ENCODE measurements at places on chromosomes 5 and 9.

DNA sequence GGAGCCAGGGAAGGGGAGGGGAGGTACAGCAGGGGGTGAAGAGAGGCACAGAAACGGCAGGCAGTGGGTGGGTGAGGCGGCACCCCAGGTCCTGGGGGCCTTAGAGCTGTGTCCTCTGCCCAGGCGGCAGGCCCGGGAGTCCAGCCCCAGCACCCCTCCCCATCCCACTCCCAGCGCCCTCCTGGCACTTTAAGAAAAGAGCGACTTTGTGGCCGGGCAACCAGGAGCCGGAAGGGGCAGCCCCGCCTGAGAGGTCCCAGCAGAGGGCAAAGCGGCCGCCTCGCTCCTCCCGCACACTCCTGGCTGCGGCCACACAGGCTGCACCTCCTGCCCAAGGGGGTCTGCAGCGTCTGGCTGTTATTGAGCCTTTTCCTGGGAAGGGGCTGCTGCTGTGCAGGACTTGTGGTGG, 42.6 kb downstream of the NACC2 start:
- no peak for DNase-seq

GRCh38 chr5:39650008-39650762, 225.4 kb upstream of the DAB2 start:
- no peak for DNase-seq

DNA sequence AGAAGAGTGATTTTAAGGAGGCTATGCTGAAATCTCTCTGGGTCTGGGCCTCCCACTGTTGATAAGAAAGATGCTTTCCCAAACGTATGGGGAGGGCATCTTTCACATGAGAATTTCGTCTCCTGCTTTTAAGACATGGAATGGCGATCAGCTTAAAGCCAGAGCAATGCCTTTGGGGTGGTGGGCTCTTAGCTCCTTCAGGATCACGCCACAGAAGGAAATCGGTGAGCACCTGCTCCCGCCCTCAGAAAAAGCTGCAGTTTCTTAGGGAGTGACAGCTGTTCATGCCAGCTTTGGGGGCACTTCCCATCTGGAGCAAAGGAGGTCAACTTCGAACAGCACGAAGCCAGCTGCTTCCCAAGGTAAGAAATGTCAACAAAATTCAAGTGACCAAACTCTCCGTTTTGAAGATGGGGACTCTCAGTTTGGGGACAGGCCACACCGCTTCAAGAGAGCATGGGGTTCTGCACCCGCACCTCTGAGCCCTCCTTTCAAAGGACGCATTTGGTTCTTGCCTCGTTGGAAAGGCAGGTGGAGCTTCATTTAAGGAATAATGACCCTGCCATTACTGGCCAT, 39.0 kb downstream of the TRIP13 start:
- DNase-seq = no peak

DNA sequence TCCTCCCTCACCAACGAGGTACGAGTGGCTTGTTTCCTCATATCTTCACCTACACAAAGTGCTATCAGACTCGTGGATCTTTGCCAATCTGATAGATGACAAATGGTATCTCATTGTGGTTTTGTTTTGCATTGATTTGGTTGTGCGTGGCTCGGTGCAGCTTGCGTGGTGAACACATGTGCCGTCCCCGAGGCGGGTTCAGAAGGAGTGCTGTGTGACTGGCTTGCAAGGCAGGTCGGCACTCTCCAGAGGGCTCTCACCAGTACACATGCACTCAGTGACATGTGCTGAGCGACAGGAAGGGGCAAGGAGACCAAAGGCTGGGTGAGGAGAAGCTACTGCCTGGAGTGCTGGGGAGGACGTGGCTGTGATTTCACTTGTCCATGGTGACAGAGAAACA, 95.3 kb upstream of the PITX1 start:
- DNase-seq = no peak

- no peak for DNase-seq
Observed at GRCh38 chr5:149961186-149961685, 678 bp downstream of the SLC26A2 start.
